ENCODE measurements at places on chromosomes 13 and 19.

- DNase-seq, result peak; percentile 75
Measured at GRCh38 chr19:17331045-17331558, 3.6 kb downstream of the ANO8 start.

- no peak for DNase-seq
Measured at GRCh38 chr13:64591971-64592370, 2638.2 kb downstream of the PCDH9 start.

- no peak for DNase-seq
Measured at GRCh38 chr13:68234274-68234673, 1004.1 kb upstream of the PCDH9 start.

- DNase-seq, result no peak
Measured at GRCh38 chr13:110663491-110663890, 42.4 kb downstream of the CARS2 start.

- peak; percentile 16 for DNase-seq
Measured at GRCh38 chr19:47109541-47110375, 3.8 kb downstream of the ZC3H4 start.

DNA sequence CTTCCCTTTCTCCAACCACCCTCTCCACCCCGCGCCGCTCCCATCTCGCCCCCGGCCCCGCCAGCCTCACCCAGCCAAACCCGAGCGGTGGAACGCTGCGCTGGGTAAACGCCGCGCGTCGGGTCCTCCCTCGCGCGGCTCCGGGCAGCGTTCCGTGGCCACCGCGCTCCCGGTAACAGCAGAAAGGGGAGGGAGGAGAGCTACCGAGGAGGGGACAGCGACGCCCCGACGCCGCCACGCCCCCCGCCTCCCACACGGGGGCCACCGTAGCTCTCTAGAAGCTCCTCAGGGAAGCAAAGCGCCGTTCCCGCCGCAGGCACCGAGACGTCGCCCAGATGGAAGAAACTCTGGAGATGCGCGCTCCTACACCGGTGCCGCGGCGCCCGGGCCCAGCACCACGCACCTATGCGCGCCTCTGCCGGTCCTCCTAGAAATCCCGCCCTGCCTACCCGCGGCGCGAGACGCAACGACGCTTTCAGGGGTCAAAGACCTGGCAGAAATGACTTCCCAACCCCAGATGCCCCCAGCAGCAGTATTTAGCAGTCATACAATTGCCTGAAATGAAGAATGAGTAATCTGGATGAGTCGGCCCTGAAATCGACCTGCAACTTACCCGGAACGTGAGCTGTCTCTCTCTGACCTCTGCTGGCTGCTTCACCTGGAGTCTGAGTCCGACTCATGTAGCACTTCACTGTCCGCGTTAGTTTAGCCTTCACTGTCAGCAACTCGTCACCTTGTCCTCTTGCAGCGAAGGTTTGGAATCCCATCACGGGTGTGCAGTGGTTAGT is at the start of gene RUBCNL:
Gene RUBCNL (minus strand): TSS at position 189 of the 788 bp plus-strand sequence. CDS start 14,777 bp downstream, outside the sequence.
- DNase-seq, result peak; percentile 74

DNA sequence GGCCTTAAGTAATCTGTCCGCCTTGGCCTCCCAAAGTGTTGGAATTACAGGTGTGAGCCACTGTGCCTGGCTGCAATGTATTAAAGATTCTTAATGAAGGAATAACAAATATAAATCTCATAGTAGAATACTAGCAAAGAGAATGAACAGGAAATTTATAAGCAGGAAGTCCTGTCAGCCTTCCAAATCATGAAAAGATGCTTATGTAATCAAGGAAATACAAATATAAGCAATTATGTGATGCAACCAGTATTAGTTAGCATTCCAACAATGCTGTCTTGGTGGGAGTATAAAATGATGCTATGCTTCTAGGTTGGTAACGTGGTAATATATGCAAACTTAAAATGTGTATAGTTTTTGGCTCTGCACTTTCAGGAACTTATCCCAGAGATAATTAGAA is 133.8 kb downstream of the PDS5B start:
- DNase-seq, result no peak

- DNase-seq, result no peak
Measured at GRCh38 chr13:113192279-113192678, 16.2 kb downstream of the PCID2 start.

- DNase-seq, result peak; percentile 33
Measured at GRCh38 chr19:4556597-4557127, 2.8 kb downstream of the SEMA6B start.

DNA sequence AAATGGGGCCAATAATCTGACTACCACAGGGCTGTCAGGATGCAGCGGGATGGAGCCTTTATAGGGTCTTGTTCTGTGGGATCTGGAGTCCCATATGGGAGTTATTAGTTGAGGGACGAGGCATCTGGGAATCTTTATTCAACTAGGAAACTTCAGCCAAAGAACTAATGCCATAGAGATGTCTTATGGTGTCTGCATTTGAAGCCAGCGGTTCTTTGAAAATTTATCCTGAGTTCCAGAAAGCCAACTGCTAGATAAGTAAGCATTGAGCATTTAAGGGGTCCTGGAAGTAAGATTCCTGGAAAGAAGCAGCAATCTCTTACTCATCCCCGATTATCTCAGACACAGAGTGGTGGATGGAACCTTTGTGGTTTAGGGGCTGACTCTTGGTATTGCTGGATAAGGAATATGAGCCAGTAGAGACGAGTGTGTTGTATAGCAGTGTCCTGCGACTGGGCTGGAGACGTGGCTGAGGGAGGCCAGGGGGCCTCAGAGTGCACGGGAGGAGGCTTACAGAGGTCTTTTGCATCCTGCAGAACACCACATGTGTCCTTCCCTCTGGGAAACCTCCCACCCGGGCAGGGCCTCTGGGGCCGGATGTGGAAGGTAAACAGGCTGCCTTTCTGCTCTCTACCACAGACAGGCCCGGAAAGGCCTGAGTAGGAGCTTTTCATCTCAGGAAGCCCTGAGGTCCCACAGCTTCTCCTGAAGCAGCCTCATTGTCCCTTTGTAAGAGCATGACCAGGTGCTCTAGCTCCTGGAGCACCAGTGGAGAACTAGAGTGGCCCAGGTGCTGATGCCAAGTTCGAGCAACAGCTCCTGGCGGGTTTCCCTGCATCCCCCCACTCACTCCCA is 28.8 kb downstream of the ACTN4 start:
- peak; percentile 65 for DNase-seq

DNA sequence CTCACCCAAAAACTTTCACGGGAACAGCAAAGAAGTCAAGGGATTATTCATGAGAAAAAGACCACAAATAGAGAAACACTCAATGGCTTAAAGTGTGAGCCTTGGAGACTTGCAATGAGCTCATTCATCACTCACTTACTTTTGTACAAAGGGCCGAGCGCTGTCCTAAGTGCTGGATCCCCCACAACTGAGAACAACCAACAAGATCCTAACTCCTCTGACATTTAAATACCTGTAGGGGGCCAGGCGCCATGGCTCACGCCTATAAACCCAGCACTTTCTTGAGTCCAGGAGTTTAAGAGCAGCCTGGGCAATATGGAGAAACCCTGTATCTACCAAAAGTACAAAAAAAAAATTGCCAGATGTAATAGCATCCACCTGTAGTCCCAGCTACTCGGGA is 29.4 kb upstream of the ZNF507 start:
- DNase-seq, result no peak

GRCh38 chr13:76707360-76707759 is 178.8 kb downstream of the KCTD12 start:
- DNase-seq, result no peak

- peak; percentile 76 for DNase-seq
Measured at GRCh38 chr19:58170860-58171259, 12.0 kb upstream of the ZNF274 start.

DNA sequence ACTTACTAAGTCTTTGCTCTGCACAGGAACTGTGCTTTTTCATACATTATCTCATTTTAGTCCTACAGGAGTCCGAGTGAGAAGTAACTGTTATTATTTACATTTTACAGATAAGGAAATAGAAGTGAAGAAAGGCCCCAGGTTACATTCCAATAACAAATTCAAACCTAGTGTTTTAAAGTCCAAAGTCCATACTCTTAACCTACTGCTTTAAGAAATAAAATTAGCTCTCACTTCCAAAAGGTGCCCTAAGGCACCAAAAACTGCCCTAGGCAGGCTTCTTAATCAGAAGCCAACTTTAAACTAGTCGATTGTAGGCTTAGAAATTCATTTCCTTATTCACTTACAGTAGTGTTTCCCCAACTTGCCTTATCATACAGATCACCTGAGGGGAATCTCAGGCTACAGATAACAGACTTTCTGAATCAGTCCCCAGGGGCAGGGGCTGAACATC is 555.9 kb downstream of the DIAPH3 start:
- no peak for DNase-seq

- DNase-seq, result peak; percentile 49
Measured at GRCh38 chr19:3573162-3573857, 566 bp downstream of the HMG20B start.

DNA sequence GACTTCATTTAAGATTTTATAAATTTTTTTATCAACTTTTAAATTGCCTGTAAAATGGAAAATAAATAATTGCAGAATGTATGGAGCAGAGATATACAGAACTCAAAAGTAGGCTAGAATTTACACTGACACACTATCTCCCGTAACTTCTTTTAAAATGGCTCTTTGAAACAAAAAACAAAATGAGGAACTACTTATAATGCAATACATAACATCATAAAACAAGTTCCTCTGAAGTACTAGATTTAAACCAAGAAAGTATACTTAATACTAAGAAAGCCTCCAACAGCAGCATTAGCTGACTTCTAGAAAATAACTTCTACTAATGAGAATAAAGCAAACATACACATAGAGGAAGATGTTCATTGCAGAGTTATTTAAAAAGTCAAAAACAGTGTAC is 17.0 kb downstream of the RBM26 start:
- DNase-seq, result no peak

DNA sequence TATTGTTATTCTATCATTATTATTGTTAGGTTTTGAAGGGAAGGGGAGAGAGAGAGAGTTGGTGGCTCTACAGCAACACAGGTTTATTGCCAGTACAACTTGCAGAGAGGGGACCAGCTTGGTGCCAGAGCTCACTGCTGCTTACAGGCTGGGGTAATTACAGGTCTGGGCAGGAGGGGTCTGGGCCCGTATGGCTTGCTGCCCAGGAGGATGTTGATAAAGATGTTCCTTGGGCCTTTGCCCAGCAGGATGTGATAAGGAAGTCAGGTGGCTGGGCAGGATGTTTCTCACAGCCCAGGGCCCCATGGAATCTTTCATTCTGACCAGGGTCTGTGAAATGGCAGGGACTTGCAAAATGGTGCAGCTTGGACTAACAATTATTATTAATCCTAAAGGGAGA is 64.2 kb upstream of the ZNF599 start:
- no peak for DNase-seq

DNA sequence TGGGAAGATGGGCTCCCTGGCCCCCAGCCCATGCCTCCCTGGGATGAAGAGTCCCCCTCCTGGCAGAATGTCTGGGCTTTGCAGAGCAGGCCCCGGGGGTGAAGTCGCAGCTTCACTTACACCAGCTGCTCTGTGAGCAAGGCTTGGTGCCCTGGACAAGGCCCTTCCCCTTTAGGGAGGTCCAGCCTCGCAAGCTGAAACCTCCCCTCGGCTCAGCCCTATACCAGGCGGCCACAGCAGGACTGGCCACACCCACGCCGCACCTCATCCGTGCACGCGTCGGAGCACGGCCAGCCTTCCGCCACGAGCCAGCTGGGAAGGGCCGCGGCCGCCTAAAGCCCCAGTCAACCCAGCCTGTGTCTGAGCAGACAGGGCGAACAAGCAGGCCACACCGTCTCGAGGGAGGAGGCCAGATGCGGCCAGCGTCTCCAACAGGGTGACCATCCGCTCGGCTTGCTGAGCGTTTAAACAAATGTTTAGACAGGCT is 83.2 kb upstream of the MCF2L start:
- peak; percentile 88 for DNase-seq

DNA sequence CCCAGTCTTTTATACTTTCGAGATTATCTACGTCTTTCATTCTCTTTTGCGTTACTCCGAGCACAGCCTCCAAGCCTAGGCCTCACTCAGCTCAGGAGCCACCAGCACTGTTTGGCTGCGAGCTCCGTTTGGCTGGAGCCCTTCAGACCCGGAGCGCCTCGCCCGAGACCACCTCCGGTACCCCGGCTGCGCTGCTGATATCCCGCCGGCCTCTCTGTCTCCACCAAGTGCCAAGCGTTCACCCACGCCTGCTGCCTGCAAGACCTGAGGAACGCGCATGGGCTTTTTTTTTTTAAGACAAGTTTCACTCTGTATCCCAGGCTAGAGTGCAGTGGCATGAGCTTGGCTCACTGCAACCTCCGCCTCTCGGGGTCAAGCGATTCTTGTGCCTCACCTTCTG is 14.1 kb upstream of the ZNF177 start:
- DNase-seq, result no peak

GRCh38 chr13:95049772-95050171 is 251.5 kb downstream of the ABCC4 start:
- DNase-seq, result no peak

DNA sequence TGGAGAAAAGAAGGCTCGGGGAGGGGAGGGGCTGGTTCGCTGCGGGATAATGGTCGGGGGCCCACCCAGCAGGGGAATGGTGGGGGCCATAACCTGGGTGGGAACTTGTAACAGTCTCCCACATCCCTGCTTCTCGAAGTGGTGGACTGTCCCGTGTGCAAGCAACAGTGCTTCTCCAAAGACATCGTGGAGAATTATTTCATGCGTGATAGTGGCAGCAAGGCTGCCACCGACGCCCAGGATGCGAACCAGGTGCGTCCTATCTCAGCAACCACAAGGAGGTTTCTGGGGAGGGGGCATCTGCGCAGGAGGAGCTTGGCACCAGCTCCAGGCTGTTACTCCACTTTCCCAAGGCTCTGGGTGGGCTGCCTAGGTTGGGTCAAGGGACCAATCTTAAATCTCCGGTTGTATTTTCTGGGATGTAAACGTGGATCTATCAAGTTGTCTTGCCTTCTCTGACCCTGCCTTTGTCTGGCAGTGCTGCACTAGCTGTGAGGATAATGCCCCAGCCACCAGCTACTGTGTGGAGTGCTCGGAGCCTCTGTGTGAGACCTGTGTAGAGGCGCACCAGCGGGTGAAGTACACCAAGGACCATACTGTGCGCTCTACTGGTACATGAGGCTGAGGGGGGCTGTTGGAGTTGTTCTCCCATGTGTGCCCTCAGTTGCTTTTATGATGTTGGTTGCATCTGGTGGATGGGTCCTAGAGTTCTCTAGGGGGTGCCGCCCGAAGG is 1.6 kb downstream of the TRIM28 start:
- DNase-seq, result no peak

- DNase-seq, result no peak
Measured at GRCh38 chr19:9996541-9996940, 13.8 kb downstream of the COL5A3 start.

DNA sequence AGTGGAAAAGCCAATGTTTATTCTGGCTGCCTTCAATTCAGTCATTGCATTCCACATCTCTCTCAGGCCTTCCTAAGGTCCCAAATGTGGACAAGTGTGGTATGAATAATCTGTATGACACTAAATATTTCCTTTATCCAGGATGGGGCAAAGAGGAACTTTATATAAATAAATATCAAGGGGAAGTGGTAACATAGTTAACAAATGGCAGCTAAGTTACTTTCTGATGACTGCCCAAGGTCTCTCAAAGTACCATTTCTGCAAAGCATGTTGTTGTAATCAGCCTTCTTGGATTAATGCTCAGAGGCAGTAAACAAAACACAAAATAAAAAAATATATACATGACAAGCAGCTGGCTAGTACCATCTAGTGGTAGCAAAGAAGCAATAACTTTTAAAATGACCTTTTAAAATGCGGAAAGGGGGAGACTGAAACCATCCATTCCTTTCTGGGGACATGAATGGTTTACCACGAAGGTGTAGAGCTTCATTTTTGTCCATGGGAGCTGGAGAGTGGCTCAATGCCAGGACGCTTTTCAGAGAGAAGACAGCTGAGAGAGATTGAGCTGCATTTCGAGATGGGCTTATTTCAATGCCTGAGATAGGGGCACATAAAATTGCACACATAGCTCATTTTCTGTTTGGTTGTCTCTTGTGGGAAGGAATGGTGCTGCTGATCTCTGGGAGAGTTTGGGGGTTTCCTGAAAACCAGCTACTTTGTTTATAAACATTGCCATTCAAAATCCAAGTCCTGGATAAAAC is 259.2 kb downstream of the RFC3 start:
- DNase-seq, result peak; percentile 63
